NB4 (cell line): ENCODE measurements at places on chromosomes 6 and 20.

- no peak for DNase-seq
Observed at GRCh38 chr20:35603695-35604448, 11.8 kb upstream of the SPAG4 start.

GRCh38 chr20:56826306-56826704, 197.2 kb downstream of the TFAP2C start:
- DNase-seq, result no peak

DNA sequence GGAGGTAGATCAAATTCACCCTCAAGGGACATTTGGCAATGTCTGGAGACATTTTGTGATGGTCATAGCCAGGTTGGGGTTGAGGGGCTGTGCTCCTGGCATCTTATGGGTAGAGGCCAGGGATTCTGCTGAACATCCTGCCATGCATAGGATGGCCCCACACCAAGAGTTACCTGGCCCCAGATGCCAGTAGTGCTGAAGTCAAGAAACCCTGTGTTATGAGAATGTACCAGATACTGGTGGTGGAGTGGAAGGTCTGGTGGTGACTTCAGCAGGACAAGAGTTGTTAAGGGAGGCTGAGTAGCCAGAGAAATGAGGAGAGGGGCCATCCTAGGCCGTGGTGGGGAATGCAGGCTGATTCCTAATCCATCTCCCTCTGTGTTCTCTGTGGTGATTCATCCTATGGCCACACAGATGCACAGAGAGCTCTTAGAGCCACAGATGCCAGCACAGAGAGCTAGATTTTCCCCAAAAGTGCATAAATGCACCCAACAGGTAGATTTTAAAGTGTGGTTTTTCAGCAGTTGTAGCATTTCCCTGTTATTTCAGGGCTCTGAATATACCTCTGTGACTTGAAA, 43.6 kb downstream of the CDYL start:
- DNase-seq, result no peak

GRCh38 chr20:59135093-59135492, 28.5 kb upstream of the ZNF831 start:
- DNase-seq, result no peak

GRCh38 chr6:43511824-43512415, 1.8 kb upstream of the LRRC73 start:
- DNase-seq, result peak; percentile 22

GRCh38 chr6:130713144-130713543, 114.1 kb upstream of the SMLR1 start:
- DNase-seq, result no peak

DNA sequence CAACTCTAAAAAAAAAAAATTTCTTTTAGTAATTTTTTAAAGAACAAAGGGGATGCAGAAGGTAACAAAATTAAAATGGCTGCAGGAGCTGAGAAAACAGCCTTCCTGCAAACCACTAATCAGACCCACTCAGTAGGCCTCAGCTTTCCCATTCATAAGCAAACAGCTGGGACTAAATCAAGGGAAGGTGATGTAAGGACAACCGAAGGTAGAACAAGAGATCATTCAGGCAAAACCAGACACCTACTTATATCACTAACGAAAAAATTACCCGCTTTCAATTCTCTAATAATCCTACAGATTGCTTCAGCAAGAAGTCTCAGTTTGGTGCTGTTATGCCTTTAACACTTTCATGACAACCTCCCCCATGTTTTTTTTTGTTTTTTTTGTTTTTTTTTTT, 124.0 kb downstream of the ZMYND8 start:
- no peak for DNase-seq

- no peak for DNase-seq
Observed at GRCh38 chr6:6495851-6496250, 92.7 kb upstream of the LY86 start.

DNA sequence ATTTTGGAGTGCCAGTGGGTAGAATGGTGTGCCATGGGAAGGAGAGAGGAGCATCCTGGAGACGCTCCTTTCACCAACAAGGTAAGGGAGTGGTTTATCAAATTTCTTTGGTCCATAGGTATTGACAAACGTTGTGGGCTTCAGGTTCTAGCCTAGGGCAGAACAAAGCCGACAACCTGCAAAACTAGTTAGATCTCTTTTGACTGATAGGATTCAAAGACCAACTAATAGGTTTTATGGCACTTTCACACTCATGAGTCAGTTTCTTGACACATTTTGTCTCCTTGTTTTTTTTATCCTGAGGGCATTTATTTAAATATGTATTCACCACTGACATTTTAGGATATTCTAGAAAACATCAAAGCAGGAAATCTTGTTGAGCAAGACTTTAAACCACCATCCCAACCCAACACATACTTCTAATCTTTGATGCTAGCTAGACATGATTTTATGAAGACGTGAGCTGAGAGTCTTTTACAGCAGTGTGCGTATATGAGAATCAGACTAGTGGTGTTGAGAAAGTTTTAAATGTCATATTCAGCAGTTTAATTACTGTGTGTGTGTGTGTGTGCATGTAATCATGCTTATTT, 370.4 kb upstream of the HSF2 start:
- DNase-seq, result no peak

DNA sequence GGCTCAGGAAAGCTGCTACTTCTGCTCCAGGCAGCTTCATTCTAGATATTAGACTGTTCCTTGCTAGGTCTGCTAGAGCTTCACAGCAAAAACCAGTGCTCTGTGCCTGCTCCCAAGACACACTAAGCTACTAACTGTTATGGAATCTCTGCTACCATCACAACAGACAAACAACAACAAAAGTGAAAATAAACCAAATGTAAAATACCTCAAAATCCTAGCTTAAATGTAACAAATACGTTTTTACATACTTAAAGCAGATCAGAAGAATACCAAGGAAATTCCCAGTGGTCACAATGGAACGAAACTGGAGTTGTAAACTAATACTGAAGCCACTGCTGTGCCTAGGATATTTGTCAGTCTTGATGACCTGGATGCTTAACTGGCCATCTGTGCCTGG, 84.6 kb upstream of the EZR start:
- DNase-seq, result no peak

- peak; percentile 94 for DNase-seq
Observed at GRCh38 chr6:41200296-41200900, 551 bp downstream of the TREML2 start.

DNA sequence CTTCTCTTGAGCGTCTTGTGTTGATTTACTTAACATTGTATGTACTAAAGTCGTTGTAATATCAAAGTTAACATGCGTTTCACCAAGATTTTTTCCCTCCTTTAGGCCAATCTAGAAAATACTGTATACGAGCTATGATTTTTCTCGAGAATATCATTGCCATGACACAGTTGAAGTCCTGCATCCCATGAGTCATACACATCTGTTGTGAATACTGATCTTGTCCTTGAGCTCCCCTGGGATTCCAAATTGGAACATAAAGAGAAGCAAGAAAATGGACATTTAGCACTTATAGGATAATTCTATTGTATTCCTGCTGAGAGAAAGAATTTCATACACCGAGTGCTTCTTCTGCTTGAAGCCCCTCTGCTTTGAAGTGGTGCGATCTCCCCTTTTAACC, 109.6 kb downstream of the SLC35B3 start:
- no peak for DNase-seq

DNA sequence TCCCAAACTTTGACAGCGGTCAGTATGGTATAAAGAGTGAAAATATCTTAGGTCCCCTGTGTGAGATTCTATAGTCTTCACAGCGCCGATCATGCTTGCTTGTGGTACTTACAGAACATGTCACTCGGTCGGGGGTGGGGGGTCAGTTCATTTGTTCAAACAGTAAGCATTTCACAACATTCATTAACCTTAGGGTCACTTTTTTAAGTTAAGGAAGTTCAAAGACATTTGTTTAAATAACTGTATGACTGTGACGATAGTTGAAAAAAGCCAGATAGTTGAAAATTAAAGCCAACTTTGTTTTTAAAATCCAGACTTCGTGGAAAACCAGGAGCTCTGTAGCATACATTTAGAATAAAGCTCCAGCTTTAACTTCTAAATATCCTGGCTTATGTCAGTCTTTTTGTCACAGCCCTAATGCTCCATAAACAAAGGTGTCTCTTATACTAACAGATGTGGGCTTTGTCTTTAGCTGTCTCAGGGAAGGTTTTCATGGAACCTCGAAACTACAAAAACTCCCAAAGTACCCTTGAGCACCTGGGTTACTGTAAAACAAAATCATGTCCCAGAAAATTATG, 57.9 kb upstream of the PHACTR2 start:
- DNase-seq, result no peak

GRCh38 chr6:117951783-117952182, 44.7 kb downstream of the SLC35F1 start:
- no peak for DNase-seq

GRCh38 chr6:166493427-166494100, 92.9 kb downstream of the RAMACL start:
- no peak for DNase-seq

GRCh38 chr6:24428615-24429014, 25.9 kb downstream of the MRS2 start:
- no peak for DNase-seq

- peak; percentile 8 for DNase-seq
Observed at GRCh38 chr6:111105578-111105977, 18.3 kb downstream of the SLC16A10 start.

DNA sequence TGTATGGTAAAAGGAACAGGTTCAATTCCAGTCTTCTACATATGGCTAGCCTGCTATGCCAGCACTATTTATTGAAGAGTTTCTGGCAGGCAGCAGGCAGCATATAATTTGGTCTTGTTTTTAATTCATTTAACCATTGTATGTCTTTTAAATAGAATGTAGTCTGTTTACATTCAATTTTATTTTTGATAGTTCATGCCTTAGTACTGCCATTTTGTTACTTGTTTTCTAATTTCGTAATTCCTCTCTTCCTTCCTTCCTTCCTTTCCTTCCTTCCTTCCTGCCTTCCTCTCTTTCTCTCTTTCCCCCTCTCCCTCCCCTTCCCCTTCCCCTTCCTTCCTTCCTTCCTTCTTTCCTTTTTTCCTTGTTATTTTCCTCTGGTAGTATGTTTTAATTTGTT, 17.6 kb upstream of the OR2J2 start:
- DNase-seq, result no peak

DNA sequence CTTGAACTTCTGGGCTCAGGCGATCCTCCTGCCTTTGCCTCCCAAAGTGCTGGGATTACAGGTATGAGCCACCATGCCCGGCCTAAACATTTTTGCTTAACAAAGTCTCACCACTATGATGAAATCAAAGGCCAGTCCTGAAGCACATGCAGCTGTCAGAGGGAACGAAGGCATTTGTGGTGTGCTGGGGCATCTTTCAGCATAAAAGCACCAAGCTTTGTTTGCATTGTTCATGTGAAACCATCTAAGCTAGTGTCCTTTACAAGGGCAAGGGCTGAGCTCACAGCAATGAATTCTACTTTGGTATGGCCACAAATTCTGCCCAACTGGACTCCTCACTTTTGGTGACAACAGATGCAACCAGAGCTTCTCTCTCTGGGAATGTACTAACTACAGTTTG, 66.8 kb downstream of the ZFP64 start:
- no peak for DNase-seq

DNA sequence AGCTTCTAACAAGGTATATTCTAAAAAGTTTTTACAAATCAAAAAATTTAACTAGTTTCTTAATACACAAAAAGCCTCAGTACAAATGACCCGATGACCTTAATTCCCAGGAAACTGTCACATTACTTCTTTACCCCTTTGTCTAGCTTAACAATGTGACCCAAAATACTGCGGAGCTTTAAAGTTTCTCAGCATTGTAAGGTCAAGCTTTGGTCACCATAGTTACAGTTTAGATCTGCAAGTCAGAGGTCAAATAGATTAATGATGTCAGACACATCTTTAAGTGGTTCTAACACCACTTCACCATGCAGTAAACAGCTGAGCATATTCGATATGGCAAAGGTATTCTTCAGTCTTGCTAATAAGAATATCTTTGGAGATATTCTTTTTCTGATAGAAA, 36.8 kb upstream of the FLRT3 start:
- DNase-seq, result no peak

DNA sequence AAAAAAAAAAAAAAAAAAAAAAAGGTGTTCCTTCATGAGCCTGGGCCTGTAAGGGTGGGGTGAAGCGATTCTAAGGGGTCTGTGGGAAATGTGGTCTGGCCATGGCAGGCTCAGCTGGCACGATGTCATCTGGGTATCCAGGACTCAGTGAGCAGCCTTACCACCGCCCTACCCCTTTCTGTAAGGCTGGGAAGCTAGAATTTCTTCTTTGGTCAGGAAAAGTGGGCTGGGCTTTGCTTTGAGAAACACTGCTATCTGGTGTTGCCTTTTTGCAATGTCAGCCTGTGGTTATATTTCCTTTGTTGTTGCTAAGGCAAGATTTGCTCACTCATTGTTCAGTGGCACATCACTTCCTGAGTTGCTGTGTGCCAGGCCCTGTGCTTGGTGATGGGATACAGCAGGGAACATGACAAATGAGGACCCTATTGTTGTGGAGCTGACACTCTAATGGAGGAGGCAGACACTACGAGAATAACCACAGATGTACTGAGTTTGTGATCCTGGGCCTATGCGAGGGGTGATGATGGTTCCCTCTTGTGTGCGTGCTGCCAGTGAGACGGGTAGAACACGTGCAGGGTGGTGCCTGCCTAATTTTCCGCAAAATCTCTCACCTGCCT, 45.9 kb upstream of the ZNFX1 start:
- DNase-seq, result peak; percentile 70

DNA sequence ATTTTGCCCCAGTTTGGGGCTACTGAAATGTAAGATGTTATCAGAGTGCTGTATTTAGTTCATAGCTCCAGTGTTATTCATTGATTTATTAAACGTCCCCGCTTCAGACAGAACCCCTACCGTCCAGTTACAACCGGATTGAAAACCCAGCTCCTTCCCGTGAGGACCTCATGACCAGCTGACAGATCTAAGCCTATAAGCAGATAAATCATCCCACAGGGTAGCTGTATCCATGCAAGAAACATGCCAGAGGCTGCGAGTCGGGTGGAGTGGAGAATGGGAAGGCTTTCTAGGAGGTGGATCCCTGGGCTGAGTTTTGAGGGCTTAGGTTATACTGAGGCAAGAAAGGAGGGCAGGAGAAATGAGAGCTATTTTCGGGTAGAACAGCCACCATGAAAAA, 260.0 kb downstream of the ARID1B start:
- DNase-seq, result no peak

GRCh38 chr20:44218446-44218845, 7.9 kb upstream of the OSER1 start:
- DNase-seq, result no peak

GRCh38 chr20:41533537-41534136, 84.5 kb downstream of the CHD6 start:
- no peak for DNase-seq

GRCh38 chr6:74626288-74626687, 579.6 kb downstream of the COL12A1 start:
- DNase-seq, result no peak

DNA sequence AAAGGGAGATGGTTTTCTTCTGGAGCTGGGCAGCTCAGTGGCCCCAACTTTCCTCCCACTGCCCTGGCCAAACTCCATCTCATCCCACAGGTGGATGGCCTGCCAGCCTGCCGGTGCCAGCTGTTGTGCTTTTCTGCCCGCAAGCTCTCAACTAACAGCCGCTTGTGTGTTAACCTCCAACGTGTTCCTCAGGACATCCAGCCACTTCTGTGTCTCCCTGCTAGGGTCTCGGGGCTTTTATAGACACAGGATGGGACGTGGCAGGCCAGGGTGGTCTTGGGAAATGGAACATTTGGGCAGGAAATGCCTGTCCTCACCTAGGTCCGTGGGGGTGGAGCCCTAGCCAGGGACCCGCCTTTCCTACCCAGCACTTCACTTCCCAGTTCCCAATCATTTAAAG, 171.1 kb upstream of the RGS17 start:
- DNase-seq, result no peak

GRCh38 chr6:113450061-113450465, 407.1 kb upstream of the MARCKS start:
- DNase-seq, result no peak
